Activated CD8-positive, alpha-beta T cell treated with anti-CD3 and anti-CD28 coated beads, Interleukin-2, amount 10 ng/mL, durations not matched to agents 7 days and 5 days (primary cell): ENCODE measurements at places on chromosomes 12 and 14.

DNA sequence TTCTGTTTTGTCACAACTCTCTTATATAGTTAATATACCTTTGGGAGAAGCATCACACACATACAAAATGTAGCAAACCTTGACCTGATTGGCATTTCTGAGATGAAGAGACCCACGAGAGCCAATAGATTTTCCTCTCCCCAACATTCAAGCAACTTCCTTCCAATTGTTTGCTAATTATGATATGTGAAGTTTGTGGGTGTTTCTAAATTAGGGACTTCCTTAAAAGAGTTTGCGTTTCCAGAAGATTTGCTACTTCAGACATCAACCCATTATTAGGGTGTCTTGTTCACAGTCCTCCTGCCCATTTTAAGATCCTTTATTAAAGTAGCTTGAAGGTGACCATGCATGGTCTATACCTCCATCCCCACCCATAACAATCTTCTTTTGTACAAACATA, 9.4 kb downstream of the AICDA start:
- H3K36me3 ChIP-seq = no peaks in the 10 kb centered on the region
- no peak overlapping the region for H3K27ac ChIP-seq
- no peaks in the 10 kb centered on the region for H3K4me1 ChIP-seq
- no peak overlapping the region for H3K4me3 ChIP-seq

- no peaks in the 10 kb centered on the region for H3K4me1 ChIP-seq
- no peak overlapping the region for H3K27ac ChIP-seq
- H3K4me3 ChIP-seq = no peak overlapping the region
- H3K27me3 ChIP-seq = peaks cover 3% of the 10 kb centered on the region
- H3K36me3 ChIP-seq = no peaks in the 10 kb centered on the region
Observed at GRCh38 chr12:14618983-14619382, 51.3 kb upstream of the PLBD1 start.

- no peak overlapping the region for H3K4me3 ChIP-seq
- H3K27ac ChIP-seq = no peak overlapping the region
Observed at GRCh38 chr12:117664169-117664568, 302.7 kb upstream of the NOS1 start.

DNA sequence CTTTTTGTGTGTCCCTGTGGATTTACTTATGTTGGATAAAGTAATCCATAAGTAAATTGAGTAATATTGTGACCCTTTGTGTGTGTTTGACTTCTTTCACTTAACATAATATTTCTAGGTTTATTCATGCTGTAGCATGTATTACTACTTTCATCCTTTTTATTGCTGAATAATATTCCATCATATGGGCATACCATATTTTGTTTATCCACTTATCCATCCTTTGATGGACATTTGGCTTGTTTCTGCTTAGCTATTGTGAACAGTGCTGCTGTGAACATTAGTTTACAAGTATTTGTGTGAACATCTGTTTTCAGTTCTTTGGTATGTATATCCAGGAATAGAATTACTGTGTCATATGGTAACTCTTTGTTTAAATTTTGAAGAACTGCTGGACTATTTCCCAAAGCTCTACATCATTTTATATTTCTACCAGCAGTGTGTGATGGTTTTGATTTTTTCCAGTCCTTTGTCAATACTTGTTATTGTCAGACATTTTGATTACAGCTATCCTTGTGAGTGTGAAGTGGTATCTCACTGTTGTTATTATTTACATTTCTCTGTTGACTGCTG, 25.2 kb downstream of the G2E3 start:
- no peak overlapping the region for H3K4me3 ChIP-seq
- no peaks in the 10 kb centered on the region for H3K27me3 ChIP-seq
- peaks cover 60% of the 10 kb centered on the region for H3K36me3 ChIP-seq
- peaks cover 6% of the 10 kb centered on the region for H3K4me1 ChIP-seq
- no peak overlapping the region for H3K27ac ChIP-seq

- no peaks in the 10 kb centered on the region for H3K36me3 ChIP-seq
- no peak overlapping the region for H3K4me3 ChIP-seq
- no peak overlapping the region for H3K27ac ChIP-seq
- peaks cover 5% of the 10 kb centered on the region for H3K27me3 ChIP-seq
- peaks cover 11% of the 10 kb centered on the region for H3K4me1 ChIP-seq
Observed at GRCh38 chr14:73818821-73819220, 32.8 kb upstream of the PTGR2 start.

DNA sequence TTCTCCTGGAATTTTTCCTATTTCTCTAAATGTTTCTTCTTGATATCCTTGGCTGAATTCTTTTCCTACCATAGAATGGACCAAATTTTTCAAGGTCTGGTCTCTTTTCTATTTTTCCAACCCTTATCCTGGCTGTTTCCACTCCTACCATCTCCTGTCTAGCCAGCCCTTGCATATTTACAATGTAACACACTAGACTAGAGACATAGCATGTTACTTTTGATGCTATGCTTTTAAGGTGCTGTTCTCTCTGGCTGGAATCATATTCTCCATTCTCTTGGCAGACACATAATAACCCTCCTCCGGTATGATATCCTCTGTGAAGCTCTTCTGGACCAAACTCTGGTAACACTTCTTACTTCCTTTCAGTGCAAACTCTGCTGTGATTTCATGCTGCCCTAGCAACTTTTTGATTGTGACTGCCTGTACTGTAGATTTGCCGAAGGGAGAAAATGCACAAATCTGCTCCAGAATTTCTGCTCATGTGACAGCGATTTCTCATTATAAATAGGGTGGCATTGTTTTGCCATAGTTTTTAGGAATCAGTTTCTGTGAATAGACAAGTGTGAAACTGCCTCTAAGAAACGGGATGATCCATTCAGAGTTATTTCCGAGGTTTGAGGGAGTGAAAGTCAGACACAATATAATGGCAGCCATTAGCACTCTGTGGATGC, 284.4 kb downstream of the MDGA2 start:
- H3K27me3 ChIP-seq = no peaks in the 10 kb centered on the region
- H3K36me3 ChIP-seq = no peaks in the 10 kb centered on the region
- no peak for DNase-seq
- H3K27ac ChIP-seq = no peak overlapping the region

- H3K27me3 ChIP-seq = no peaks in the 10 kb centered on the region
- no peak overlapping the region for H3K4me3 ChIP-seq
- H3K36me3 ChIP-seq = peaks cover 4% of the 10 kb centered on the region
- peaks cover 22% of the 10 kb centered on the region for H3K4me1 ChIP-seq
- DNase-seq = peak; percentile 78
Observed at GRCh38 chr14:99982537-99983250, 82.5 kb upstream of the EVL start.

DNA sequence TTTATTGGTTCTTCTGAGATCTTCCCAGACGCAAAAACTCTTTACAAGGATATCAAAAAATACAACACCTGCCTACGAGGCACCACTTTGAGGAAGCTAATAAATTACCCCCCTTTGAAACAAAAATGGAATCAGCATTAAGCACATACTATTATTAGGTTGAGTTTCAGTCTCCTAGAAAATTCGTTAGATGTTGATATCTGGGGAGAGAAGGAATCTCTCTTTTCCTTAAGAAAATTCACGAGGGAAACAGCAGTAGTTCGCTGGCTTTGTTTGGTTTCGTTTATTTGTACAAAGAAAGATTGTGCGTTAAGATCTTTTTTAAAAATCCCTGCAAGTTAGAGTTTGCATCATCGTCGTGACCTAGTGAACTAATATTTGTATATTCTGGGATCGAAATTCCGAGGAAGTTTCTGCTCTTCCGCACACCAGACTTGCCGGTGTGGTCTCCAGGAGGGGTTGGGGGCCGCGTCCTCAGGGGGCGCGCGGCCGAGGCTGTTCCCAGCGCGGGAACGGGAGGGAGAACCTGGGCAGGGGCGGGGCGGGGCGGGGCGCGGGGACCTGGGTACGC, 12.1 kb downstream of the NKX2-1 start:
- H3K4me1 ChIP-seq = no peaks in the 10 kb centered on the region
- no peak overlapping the region for H3K27ac ChIP-seq
- H3K27me3 ChIP-seq = peaks cover 78% of the 10 kb centered on the region
- no peak overlapping the region for H3K4me3 ChIP-seq
- peaks cover 10% of the 10 kb centered on the region for H3K36me3 ChIP-seq

DNA sequence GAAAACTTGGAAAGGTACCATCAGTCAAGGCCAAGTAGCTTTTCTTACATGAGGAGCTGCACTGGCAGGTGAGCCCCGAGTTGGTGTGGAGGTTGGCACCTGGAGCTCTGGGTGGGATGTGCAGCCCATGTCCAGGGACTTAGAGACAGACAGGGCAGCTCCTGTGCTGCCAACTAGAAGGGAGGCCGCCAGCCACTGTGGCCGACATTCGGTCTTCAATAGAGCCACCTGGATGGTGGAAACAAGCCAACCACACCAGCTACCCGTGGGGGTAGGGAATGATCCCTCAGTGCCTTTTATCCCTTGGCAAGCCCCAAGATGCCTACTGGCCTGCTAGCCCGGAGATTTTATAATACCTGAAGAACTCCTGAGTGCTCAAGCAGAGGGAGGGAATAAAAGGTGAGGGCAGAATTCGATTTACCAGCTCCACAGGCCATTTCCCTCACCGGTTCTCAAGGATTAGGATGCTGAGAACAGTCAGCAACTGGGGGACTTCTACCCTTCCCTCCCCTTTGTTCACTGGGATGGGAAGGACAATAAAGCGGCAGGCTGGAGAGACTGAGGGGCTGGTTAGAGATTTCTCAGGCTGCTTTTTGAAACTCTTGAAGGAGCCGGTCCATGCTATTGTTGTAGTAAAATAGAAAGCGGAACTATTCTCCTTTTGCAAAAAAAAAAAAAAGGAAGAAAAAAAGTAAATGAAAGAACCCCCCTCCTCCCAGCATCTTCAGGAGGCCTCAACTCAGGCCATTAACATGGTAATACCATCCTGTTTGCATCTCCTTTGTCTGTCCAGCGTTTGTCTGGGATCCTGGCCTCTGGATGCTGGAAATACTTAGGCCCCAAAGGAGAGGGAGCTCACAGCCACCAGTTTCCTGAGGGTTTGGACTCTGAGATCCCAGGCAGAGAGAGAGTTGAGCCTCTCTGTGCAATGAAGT, 321.6 kb downstream of the ZFP36L1 start:
- H3K36me3 ChIP-seq = peaks cover 2% of the 10 kb centered on the region
- H3K27me3 ChIP-seq = no peaks in the 10 kb centered on the region
- H3K27ac ChIP-seq = no peak overlapping the region
- H3K4me1 ChIP-seq = peaks cover 15% of the 10 kb centered on the region
- no peak overlapping the region for H3K4me3 ChIP-seq

- no peak for DNase-seq
- H3K4me1 ChIP-seq = no peaks in the 10 kb centered on the region
- no peak overlapping the region for H3K4me3 ChIP-seq
Observed at GRCh38 chr12:65759735-65760134, 64.5 kb upstream of the HMGA2 start.

DNA sequence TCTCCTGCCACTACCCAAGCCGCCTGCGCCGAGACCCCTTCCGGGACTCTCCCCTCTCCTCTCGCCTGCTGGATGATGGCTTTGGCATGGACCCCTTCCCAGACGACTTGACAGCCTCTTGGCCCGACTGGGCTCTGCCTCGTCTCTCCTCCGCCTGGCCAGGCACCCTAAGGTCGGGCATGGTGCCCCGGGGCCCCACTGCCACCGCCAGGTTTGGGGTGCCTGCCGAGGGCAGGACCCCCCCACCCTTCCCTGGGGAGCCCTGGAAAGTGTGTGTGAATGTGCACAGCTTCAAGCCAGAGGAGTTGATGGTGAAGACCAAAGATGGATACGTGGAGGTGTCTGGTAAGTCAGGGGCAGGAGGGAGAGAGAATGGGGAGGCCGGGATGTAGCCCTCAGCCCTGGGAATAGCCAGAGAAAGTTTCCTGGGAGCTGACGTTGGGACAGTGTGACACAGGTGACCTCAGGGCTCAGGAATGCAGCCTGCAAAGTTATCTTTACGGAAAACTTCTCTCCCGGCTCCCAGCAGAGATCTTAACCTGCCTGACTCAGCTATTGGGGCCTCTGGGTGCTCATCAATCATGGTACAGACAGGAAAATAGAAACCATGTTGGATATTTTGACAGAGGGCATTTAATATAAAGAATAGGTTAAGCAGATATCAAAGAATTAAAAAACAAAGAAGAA, 747 bp downstream of the HSPB8 start:
- peaks cover 3% of the 10 kb centered on the region for H3K27me3 ChIP-seq
- H3K4me3 ChIP-seq = no peak overlapping the region
- DNase-seq = no peak
- H3K36me3 ChIP-seq = no peaks in the 10 kb centered on the region
- no peak overlapping the region for H3K27ac ChIP-seq
